ENCODE measurements at places on chromosomes 3 and 15.

DNA sequence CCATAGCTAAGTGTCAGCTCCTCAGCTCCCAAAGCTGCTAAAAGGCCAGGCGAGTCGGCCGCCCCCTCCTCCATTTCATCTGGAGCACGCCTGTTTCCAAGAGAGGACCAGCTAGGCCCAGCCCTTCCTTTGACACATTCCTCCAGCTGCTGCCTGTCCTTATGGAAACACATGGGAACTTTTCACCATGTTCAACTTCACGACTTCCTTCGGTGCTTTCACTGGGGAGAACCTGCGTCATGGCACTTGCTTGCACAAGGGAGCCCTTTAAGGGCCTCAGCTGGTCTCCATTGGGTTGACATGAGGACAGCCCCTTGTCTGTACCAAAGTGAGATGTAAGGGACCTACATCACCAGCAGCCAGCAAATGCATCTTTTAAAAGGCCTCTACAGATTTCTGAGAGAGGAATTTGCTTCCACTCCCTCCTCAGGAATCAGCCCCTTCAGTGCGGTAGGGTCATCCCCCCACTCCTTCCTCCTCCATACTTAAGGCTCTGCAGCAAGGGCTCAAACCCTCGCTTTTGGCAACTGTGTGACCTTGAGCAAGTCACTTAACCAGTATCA is 2.1 kb downstream of the MAGI1 start:
- DNase-seq, result no peak

GRCh38 chr3:119457246-119457645 is 6.2 kb downstream of the TMEM39A start:
- DNase-seq, result no peak

DNA sequence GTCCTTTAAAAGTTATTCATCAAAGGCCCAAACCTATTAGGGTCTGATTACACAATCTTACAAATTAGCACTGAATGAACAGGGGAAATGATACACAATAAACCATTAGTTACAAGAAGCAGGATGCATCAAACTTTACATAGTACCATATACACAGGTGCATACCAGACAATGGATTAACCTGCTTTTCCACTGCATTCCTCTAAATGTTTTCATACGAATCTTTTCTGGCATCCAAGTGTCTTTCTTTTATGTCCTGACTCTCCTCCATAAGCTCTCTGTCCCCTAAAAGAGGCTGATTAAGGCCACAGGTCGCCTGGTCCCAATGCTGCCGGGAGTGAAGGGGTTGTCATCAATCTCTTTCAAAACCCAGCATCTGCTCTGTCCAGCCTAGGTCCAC is 11.4 kb downstream of the FBN1 start:
- no peak for DNase-seq

GRCh38 chr3:61669668-61670299 is 108.4 kb downstream of the PTPRG start:
- no peak for DNase-seq

GRCh38 chr15:85412956-85413854 is 32.8 kb downstream of the AKAP13 start:
- peak; percentile 37 for DNase-seq

GRCh38 chr15:40955930-40956540 is 2.8 kb downstream of the CHAC1 start:
- no peak for DNase-seq

- no peak for DNase-seq
These were observed 63.2 kb downstream of the AKAP13 start for GRCh38 chr15:85443593-85444087.

- no peak for DNase-seq
These were observed 6.6 kb downstream of the CSPG4 start for GRCh38 chr15:75705854-75706681.

DNA sequence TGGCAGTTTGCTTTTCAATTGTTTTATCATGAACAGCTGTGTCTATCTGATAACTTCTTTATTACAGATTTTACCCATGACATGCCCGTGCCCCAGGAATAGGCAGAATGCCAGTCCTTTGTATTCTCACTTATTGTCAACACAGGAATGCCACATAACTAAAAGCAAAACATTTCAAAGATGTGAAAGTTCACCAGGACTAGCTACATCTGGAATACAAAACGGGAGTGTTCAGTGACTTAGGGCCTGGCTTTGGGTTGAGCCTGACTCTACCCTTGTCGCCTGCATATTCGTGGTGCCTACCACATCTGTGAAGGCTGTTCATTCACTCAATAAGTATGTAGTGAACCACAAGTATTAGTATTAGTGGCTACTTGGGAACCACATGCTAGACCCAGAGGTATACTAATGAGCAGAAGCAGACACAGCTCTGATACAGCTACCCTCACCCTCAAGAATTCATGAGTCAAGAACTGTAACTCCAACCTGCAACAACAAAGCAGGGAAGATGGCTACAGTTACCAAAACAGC is 2.9 kb downstream of the TNFSF10 start:
- no peak for DNase-seq

- no peak for DNase-seq
These were observed 87.0 kb upstream of the ALDH1L1 start for GRCh38 chr3:126267169-126267975.

DNA sequence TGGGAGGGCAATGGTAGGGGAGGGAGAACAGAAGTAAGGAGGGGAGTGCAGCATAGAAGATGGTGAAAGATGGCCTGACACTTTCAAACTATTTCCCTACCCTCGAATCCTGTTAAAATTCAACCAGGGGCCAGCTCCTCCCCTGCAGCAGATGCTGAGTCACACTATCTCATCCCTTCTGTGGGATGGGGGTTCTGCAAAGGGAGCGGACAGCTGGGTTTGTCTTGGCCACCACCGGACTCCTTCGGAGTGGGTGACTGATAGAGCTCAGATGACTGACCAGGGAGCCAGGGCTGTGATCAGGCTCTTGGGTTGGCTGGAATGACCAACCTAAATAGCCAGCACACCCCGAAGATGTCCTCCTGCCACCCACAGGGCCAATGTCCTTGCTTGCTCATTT is 33.6 kb upstream of the TMCC1 start:
- DNase-seq, result no peak

DNA sequence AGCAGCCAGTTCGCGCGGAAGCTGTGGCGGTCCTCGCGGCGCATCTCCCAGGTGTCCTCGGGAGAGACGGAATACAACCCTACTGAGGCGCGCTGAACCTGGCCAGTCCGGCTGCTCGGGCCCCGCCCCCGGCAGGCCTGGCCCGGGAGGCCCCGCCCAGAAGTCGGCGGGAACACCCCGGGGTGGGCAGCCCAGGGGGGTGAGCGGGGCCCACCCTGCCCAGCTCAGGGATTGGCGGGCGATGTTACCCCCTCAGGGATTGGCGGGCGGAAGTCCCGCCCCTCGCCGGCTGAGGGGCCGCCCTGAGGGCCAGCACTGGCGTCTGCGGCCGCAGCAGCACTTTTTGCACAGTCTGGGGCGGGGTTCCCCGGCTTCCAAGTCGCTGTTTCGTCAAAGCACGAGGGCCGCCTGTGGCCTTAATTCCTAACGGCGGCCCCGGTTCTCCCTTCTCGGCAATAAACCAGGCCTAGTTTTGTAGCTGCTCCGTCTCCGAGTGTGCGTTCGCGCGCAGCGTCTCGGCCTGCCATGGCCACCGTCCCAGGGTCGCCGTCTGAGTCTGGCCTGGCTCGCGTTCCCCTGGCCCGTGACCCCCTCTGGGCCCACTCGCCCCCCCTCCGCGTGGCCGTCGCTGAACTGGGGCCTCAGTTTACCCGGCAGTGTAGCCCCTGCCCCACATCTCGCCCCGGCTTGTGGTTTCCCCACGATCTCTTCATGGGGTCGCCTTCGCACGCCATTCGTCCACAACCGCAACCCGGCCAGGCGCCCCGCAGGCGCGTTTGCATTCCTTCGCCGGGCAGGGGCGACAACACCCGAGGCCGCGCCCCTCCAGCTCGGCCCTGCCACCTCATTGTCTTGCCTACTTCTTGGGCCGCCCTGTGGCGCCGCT is 30.0 kb downstream of the NBEAL2 start:
- DNase-seq, result peak; percentile 48

- DNase-seq, result no peak
These were observed 6.3 kb downstream of the SH3BP5 start for GRCh38 chr3:15326037-15326436.

- no peak for DNase-seq
These were observed 103.7 kb upstream of the LRIG1 start for GRCh38 chr3:66604481-66604880.

DNA sequence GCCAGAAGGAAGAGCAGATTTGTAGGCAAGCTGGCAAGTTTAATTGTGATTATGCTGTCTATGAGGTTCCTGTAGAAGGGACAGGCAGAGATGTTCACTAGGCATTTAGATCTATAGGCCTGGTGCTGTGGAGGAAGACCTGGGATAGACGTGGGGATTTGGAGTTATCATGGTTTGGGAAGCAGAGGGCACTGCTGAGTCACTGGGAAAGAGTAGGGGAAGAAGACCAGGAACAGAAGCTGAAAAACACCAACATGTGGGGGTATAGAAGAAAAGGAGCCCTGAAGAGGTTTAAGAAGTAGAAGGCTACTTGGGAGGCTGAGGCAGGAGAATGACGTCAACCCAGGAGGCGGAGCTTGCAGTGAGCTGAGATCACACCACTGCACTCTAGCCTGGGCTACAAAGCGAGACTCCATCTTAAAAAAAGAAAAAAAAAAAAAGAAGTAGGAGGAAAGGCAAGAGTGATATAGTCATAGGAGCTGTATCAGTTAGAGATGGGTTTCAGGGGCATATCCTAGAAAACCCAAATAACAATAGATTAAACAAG is 19.3 kb downstream of the GRK7 start:
- DNase-seq, result no peak

DNA sequence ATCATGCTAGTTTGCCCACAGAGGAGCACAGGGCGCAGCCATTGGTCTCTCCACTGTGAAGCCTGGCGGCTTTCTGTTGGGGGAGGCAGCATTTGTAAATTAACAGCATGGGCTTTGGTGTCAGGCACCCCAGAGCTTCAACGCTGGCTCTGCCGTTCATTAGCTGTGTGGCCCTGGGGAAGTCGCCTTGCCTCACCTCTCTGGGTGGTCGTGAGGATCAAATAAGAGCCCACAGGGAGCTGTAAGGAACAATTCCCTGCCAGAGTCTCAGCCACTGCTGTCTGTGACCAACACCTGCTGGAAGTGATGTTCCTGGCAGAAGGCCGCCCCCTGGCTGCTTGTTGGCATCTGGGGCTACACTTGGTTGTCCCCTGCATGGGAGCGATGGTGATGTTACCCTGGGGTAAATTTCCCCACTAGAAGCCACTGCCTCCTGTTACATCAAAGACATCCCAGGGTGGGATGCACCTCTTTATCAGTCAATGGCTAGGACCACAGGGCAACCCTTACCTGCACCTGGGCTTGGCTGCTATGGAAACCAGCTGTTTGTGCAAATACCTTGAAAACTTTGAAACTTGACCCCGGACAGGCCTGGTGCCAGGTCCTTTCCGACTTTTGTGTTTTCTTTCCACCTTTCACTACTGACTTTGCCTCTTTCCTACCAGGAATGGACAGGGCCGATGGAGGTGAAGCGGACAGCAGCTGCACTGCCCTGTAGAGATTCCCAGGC is 36.9 kb downstream of the DNASE1L3 start:
- no peak for DNase-seq

GRCh38 chr3:19972054-19972453 is 25.2 kb downstream of the RAB5A start:
- no peak for DNase-seq

DNA sequence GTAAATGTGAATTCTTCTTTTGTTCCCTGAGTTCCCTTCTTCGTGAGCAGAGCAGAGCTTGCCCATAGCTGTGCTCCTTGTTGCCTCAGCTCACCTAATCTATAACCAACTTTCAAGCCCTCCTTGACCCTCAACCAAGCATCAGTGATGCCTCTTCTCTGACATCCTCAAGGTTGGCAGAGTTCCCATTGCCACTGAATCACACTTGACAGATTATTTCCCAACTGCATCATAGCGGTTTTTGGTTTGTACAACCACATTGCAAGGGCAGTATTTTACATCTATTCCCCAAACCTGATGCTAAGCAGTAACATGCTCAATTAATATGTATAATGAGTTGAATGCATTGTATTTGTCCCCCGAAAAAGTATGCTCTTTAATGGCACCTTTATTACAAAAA is 133.0 kb upstream of the SNTN start:
- DNase-seq, result no peak

DNA sequence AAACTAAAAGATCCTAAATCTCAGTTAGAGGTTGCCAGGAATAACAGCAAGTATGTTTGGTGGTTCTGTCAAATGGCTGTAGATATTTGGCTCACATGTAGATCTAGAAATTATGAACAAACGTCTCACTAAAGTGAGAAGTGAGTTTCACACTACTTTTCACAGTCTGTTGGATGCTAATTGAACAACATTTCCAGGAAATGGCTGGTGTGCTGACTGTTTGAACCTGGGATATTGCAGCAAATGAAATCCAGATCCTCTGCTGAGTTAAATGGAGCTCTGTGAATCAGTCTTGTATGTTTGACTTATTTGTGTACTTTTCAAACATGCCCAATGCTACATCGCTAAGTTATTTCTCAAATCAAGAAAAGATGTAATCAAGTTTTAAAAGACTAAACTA is 21.3 kb upstream of the RSL24D1 start:
- DNase-seq, result no peak

DNA sequence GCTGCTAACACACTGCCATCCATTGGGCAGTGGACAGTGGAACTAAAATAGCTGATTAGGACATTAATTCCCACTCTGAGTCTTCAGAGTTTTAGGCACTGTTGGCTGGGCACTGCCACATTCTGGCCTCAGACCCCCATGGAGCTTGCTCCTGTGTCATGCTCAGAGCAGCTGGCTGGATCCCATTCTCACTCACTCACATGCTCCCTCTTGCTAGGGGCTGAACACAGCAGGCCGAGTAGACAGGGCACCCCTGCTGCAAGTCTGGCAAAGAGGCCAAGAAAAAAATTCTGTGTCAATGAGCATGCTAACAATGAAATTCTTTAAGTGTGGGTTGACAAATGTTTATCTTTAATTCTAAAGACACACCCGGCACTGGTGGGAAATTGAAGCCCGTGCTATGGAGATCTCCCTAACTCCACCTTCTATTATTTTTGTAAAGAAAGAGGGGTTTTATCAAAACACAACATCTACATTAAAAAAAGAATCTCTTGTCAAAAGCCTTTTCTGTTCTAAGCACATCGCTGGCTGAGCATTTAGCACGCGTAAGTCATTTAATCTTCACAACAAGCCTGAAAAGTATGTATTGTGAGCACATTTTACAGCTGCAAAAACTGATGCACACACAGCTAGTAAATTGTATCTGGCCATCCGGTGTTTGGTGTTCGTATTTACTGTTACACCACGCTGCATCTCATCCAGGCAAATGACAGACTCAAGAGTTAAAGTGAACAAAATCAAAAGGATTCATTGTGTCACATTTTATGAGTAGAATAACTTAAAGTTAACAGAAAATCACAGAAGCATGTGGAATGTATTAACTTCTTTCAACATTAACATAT is 362.1 kb downstream of the PLOD2 start:
- no peak for DNase-seq

DNA sequence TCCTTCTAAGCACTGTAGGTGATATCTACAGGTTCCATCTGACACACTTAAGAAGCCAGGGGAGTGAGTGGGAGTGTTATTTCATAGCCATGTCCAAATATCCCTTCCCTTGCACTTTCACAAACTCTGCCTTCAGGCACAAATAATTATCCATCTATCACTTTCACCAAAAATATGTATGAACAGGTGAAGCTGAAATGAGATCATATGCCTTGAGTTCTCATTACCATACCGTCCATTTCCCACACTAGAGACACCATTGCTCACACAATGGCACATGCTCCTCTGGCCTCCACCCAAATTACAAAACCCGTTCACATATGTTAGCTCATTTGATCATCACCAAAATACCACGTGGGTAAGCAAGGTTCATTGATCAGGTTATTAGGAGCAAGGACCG is 151.9 kb upstream of the BNIP2 start:
- no peak for DNase-seq

- no peak for DNase-seq
These were observed 22.9 kb upstream of the DCLK3 start for GRCh38 chr3:36786921-36787890.

GRCh38 chr3:72280876-72281275 is 495.9 kb upstream of the PROK2 start:
- no peak for DNase-seq

All from stimulated activated CD8-positive, alpha-beta memory T cell treated with anti-CD3 and anti-CD28 coated beads, Interleukin-7, amount 100 ng/mL, for 1 hour (primary cell).